ENCODE measurements at places on chromosomes 5 and 9. TPM values are rescaled to one million over a fixed set of nuclear protein-coding genes. Genes with fewer than 3 reads are reported as not detected.

GRCh38 chr5:79800979-79801827 lies 111.6 kb downstream of the CMYA5 start:
- no peak overlapping the region for H3K27ac ChIP-seq
- DNase-seq, result no peak
- no peaks in the 10 kb centered on the region for H3K4me1 ChIP-seq
- no peak overlapping the region for H3K4me3 ChIP-seq
- H3K27me3 ChIP-seq, result no peaks in the 10 kb centered on the region

DNA sequence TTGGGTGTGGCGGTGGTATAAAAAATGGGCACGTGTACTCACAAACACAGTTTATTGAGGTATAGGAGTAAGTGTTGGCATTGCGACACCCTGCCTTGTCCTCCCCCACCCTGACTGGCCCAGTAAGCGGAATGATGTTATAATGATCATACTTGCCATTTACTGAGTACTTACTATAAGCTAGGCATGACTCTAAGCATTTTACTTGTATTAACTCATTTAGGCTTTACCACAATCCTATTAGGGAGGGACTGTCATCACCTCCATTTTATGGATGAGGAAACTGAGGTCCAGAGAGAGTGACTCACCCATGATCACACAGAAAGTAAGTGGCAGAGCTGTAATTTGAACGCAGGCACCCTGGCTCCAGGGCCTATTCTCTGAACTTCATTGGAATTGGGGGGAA lies 2.3 kb downstream of the SMIM3 start:
- DNase-seq, result no peak
- H3K36me3 ChIP-seq, result peaks cover 27% of the 10 kb centered on the region
- no peak overlapping the region for H3K27ac ChIP-seq
- H3K4me3 ChIP-seq, result peak overlapping the region; percentile 89
- peaks cover 31% of the 10 kb centered on the region for H3K4me1 ChIP-seq

- H3K4me1 ChIP-seq, result no peaks in the 10 kb centered on the region
- no peaks in the 10 kb centered on the region for H3K36me3 ChIP-seq
- H3K4me3 ChIP-seq, result no peak overlapping the region
These were observed 190.2 kb upstream of the SNX2 start for GRCh38 chr5:122584411-122585300.

DNA sequence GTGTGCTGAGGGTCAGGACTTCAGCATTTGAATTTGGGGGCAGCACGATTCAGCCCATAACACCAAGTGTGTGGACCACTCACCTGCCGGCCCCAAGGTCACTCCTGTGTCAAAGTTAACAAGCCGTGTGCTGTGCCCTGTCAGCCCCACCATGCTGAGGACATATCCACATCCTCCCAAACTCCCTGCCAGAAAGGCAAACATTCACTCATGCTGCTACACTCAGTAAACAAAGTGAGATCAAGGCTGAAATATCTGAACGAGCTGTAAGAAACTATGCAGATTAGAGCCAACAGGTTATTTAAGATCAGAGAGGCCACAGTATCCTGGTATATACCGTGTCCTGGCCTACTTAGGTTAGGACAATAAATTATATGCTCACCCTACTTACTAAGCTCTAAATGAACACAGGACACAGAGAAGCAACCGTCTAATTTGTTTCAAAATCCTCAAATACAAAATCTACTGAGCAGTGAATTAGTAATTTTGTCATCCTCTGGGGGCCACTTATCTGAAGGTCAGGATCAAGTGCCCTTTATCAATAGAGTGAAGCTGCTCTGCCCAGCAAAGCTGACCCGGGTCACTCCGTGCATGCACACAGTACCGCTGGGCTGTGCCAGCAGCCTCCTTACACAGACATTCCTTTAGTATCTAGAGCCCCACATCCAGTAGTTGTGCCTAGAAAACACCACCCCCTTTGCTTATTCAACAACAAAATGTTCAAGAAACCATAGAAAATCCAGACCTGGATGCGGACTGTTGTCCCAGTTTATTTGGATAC lies 28.2 kb downstream of the RETREG1 start:
- peaks cover 5% of the 10 kb centered on the region for H3K36me3 ChIP-seq
- no peak overlapping the region for H3K27ac ChIP-seq
- DNase-seq, result no peak
- no peaks in the 10 kb centered on the region for H3K27me3 ChIP-seq
- H3K4me1 ChIP-seq, result no peaks in the 10 kb centered on the region

DNA sequence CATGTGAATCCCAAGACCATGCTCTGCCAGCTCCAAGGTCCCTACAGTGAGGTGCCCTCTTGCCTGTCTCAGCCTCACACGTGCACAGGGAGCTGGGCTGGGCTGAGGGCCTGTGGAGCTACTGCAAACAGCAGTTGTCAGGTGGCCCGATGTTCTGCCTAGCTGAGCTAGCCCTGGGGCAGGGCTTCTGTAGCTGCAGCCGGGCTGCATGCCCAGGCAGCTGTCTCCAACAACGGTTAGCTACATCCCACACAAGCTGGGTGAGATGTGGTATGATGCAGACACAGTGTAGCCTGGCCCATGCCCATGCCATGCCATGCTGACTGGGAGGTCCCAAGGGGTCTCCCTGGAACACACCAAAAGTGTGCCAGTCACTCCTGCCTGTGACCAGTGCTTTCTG lies 62.0 kb downstream of the MACROH2A1 start:
- H3K4me1 ChIP-seq, result no peaks in the 10 kb centered on the region
- no peak overlapping the region for H3K27ac ChIP-seq
- no peaks in the 10 kb centered on the region for H3K27me3 ChIP-seq
- no peak overlapping the region for H3K4me3 ChIP-seq
- no peak for DNase-seq

GRCh38 chr5:149211566-149211965 lies 60.1 kb upstream of the AFAP1L1 start:
- no peaks in the 10 kb centered on the region for H3K27me3 ChIP-seq
- H3K27ac ChIP-seq, result no peak overlapping the region
- no peaks in the 10 kb centered on the region for H3K4me1 ChIP-seq
- DNase-seq, result no peak
- no peak overlapping the region for H3K4me3 ChIP-seq
- H3K36me3 ChIP-seq, result no peaks in the 10 kb centered on the region

The KCNMB1 gene
- total RNA-seq, result 0.22 TPM

DNA sequence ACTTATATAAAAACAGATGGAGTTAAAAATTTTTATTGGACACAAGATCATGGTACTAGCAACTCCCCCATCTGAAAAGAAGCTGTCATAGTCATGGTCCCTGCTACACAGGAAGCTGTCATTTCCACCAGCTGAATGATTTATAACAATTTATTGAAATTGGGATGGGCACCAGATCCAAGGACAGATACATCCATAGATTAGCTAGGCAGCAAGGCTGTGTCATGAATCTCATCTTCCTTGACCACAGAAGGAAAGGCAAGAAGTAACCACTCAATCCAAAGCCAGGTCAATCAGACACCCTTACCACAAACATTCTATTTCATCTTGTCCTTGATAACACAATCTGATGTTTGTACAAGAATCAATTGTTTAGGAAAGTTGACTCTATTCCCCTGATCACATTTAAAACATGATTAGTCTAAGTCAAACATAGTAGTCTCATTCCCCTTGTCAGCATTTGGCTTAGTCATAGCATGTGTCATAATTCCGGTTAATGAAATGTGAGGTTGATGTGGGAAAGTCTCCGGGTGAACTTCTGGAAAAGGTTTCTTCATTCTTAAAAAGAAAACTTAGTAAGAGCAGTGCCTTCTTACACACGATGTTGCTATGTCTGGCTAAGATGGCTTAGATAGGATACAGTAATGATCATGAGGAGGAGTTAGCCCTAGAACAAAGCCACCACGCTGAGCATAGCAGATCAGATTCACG lies 462.6 kb upstream of the PAPPA start:
- H3K4me3 ChIP-seq, result no peak overlapping the region
- H3K27ac ChIP-seq, result no peak overlapping the region

GRCh38 chr9:93094658-93095204 lies 1.3 kb upstream of the CARD19 start:
- H3K27ac ChIP-seq, result peak overlapping the region; percentile 37
- no peaks in the 10 kb centered on the region for H3K4me1 ChIP-seq
- peak overlapping the region; percentile 54 for H3K4me3 ChIP-seq
- H3K36me3 ChIP-seq, result no peaks in the 10 kb centered on the region
- no peak for DNase-seq
- no peaks in the 10 kb centered on the region for H3K27me3 ChIP-seq

- peaks cover 11% of the 10 kb centered on the region for H3K36me3 ChIP-seq
- H3K4me3 ChIP-seq, result no peak overlapping the region
- H3K27me3 ChIP-seq, result no peaks in the 10 kb centered on the region
- DNase-seq, result no peak
- H3K27ac ChIP-seq, result no peak overlapping the region
- no peaks in the 10 kb centered on the region for H3K4me1 ChIP-seq
These were observed 16.2 kb downstream of the ATPSCKMT start for GRCh38 chr5:10233505-10233904.
